ENCODE measurements at places on chromosomes 13 and 19.

- DNase-seq: no peak
Measured at GRCh38 chr13:66137384-66137783, 1092.8 kb downstream of the PCDH9 start.

DNA sequence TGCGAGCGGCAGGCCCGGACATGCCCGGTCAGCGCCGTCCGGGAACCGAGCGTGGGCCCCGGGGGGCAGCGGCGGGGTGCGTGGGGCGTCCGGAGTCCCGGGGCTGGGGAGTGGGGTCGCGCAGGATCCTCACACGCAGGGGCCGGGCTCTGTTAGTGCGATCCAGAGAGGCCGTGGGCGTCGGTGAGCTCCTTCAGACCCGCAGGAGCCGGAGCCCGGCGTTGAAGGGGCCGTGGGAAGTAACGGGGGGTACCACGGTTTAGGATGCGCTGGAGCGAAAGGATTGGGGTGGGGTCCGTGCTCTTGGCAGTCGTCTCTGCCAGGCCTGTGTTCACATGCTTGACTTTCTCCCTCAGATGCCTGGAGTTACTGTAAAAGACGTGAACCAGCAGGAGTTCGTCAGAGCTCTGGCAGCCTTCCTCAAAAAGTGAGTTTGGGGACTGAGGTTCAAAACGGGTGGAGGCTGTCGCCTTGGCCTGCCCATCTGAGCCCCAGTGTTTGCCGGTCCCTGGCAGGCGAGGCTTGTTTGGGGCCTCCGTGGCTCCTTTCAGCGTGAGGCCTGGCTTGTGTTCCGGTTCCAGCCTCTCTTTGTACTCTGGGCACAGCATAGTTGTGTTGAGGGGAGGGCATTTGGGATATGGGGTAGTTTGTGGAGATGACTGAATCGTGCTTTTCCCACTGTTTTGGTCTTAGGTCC lies 512 bp downstream of the RPS19 start:
- DNase-seq: peak; percentile 34

DNA sequence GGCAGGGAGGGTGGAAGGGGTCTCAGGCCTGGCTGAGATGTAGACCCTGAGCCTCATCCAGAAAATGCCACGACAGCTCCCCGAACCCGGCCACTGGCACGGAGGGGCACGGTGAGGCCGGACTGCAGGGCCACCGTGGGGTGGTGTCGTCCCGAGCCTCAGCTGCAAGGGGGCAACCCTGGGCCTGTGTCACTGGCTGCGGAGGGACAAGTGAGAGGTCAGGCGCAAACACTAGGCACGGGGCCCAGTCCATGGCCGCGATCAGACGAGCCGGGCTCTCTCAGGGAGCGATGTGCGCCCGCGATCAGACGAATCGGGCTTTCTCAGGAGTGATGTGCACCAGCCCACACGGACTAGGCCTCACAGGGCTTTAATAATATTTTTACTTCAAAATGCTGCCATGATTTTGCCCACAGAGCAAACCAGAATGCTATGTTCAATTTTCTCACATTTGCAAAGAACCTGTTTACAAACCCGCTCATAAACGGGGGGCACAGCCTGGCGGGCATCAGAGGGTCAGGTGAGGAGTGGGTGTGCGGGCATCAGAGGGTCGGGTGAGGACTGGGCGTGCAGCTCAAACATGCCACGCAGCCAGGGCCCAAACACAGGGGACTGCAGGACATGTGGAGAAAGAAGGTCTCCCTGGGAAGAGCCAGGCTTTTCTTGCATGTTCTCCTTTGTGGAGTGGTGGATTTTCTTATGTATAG lies 42.6 kb upstream of the C13orf46 start:
- DNase-seq: no peak

DNA sequence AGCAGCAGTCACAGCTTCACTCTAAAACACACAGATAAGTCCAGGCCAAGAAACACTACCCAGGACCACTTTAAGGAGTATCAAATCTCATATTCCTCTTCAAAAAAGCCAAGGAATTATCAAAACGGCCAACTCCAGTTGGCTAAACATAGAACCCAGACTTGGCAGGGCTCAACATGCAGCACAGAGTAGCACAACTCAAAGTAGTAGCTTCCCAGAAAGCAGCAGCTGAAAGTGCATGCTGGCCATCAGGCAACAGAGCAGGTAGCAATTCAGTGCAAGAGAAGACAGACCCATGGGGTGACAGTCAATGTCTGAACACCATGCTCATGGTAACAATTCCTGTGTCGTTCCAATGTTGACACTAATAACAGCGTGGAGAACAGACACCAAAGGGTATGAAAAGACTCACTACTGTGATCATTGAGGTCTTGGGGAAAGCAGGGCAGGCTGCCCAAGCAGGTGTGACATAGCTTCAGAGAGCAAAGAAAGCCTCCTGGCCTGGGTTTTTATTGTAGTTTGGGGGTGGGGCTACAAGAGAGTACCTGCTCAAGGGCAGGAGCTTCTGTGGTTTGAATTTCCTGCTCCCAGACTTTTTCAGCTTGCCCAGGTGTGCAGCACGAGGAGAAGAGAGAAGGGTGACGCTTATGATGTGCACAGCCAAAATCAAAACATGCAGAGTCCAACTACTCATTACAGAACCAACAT lies 6.2 kb downstream of the ZNF709 start:
- DNase-seq: no peak

- DNase-seq: no peak
Measured at GRCh38 chr13:99237981-99238662, 20.1 kb downstream of the GPR18 start.

- peak; percentile 19 for DNase-seq
Measured at GRCh38 chr13:27259831-27260230, 8.5 kb downstream of the RPL21 start.

- DNase-seq: no peak
Measured at GRCh38 chr19:33947265-33947964, 150.7 kb downstream of the KCTD15 start.

GRCh38 chr19:35959040-35959967 lies 23.1 kb downstream of the LRFN3 start:
- DNase-seq: peak; percentile 8

GRCh38 chr13:66425741-66426140 lies 804.4 kb downstream of the PCDH9 start:
- peak; percentile 62 for DNase-seq

GRCh38 chr13:93039131-93039530 lies 187.5 kb upstream of the GPC6 start:
- no peak for DNase-seq

GRCh38 chr13:27489456-27489855 lies 39.1 kb upstream of the MTIF3 start:
- DNase-seq: no peak

DNA sequence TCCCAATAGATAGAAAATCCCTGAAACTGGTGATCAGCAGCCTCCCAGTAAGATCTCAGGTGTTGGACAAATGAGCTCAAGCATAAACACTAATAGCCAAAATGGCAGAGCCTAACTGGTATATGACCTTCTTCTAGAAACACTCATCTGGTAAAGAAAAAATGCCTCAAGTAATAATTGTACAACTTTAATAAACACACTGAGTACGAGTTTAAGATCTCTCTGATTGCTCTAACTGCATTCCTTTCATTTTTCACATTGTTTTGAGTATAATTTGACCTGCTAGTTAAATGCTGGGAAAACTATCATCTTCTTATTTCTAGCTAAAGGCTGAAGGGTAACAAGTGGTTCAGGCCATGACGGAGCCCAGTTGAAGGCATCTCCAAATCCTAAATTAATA lies 2009.5 kb upstream of the PCDH20 start:
- DNase-seq: peak; percentile 18

GRCh38 chr13:84303035-84303434 lies 420.8 kb upstream of the SLITRK1 start:
- no peak for DNase-seq

GRCh38 chr19:16073988-16074387 lies 2.3 kb upstream of the TPM4 start:
- peak; percentile 19 for DNase-seq

DNA sequence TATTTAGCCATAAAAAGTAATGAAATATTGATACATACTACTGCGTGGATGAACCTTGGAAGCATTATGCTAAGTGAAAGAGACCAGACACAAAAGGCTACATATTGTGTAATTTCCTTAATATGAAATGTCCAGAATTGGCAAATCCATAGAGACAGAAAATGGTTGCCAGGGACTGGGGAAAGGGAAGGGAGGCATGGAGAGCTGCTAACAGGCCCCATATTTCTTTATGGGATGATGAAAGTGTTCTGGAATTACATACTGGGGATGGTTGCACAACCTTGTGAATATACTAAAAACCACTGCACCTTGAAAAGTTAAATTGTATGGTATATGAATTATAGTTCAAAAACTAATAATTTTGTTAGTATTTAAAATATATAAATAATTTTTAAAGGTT lies 3.6 kb downstream of the IFT88 start:
- DNase-seq: peak; percentile 79

DNA sequence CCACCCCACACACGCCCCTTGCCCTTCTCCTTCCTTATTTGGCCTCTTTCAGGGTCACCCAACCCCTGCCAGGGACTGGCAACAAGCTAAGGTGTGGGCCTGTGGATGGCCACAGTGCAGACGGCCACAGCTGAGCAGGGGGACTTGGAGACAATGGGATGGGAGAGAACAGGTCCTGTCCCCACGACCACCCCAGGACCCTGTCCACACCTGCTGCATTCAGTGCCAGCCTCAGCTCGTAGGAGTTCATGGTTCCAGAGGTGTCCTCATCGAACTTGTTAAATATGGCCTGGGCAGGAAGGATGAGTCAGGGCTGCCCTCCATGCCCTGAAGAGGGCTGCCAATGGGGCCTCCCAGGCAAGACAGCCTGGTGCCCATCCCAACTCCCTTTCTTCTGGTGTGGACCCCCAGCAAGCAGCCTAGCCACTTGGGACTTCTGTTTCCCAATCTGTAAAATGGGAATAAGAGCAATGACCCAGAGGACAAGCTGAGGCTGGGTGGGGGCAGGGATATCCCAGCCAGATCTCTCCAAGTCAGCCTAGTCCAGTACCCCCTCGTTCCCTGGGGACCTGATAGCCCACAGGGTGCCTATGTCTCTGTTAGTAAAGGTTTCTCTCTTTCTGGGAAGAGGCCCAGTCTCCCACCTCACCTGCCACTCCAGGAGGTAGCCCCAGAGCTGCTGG lies 10.6 kb downstream of the CAPN12 start:
- DNase-seq: peak; percentile 18

DNA sequence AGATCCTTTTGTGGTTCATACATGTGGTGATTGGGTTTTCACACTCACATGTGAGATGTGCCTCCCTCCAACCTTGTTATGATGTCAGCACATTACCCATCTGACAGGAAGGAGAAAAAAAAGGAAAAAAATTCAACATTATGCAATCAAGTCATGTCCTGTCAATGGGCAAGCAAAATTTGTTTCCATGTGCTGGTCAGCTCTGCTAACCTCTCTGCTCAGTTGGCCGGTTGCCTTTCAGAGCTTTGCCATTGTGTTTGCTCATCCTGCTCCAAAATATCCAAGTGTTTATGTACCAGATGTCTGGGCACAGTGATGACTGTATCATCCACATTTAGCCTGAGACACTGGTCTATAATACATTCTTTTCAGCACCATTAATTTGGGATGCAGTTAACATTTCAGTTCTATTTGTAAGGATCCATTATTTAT lies 27.0 kb upstream of the METTL21C start:
- DNase-seq: peak; percentile 78

DNA sequence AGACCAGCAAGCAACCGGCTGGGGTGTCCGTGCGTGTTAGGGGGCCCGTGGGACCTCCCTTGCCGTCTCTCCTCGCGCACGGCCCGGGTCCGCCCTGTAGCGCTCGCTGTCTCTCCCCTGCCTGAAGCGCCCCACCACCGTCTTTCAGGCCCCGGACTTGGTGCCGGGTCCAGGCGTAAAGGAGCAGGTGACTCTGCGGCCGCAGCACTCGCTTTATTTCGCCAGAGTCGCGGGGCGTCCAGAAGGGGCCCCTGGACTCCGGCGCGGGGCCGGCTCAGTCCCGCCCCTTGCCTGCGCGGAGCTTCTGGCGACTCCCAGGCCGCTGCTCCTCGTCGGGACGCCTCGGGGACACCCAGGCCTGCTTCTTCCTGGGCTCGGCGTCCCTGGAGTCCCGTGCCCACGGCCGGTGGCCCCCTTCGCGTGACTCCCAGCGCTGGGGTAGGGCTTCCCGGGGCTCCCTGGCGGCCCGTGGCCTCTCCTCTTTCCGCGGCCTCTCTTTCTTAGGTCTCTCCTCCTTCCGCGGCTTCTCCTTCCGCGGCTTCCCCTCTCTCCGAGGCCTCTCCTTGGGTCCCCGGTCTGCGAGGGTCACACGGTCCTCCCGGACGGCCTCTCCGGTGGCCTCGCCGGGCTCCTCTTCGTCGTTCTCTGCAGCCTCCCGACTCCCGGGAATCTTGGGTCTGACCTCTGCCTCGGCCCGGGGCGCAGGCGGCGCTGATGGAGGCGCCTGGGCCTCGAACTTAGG lies 3.1 kb downstream of the AMH start:
- no peak for DNase-seq

DNA sequence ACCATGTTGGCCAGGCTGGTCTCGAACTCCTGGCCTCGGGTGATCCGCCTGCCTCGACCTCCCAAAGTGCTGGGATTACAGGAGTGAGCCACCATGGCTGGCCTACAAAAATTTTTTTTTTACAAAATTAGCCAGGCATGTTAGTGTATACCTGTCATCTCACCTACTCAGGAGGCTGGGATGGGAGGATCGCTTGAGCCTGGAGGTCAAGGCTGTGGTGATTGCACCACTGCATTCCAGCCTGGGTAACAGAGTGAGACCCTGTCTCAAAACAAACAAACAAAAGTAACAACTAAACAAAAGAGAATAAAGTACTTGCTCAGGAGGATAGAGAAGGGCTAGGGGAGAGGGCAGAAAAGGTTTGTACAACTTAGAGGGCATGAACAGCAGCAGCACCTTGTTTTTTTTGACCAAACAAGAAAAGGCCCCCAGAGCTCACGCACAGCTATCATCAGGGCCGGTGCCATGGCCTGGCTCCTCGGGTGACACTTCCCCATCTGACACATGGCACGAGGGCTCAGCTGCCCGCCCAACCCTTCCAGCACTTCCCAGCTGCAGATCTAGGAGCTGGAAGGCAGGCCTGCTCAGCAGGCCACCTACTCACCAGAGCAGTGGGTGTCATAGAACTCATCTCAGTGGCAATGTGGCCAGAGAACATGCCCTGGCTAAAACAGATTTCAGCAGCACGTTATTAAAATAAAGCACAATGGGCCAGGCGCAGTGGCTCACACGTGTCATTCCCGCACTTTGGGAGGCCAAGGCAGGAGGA lies 8.6 kb upstream of the SLC7A9 start:
- DNase-seq: no peak

- no peak for DNase-seq
Measured at GRCh38 chr19:3958836-3959765, 11.8 kb downstream of the DAPK3 start.

GRCh38 chr19:30930941-30931706 lies 418.1 kb downstream of the TSHZ3 start:
- DNase-seq: peak; percentile 0
